Hematopoietic multipotent progenitor cell (in vitro differentiated cells): ENCODE measurements at places on chromosomes 1 and 21.

DNA sequence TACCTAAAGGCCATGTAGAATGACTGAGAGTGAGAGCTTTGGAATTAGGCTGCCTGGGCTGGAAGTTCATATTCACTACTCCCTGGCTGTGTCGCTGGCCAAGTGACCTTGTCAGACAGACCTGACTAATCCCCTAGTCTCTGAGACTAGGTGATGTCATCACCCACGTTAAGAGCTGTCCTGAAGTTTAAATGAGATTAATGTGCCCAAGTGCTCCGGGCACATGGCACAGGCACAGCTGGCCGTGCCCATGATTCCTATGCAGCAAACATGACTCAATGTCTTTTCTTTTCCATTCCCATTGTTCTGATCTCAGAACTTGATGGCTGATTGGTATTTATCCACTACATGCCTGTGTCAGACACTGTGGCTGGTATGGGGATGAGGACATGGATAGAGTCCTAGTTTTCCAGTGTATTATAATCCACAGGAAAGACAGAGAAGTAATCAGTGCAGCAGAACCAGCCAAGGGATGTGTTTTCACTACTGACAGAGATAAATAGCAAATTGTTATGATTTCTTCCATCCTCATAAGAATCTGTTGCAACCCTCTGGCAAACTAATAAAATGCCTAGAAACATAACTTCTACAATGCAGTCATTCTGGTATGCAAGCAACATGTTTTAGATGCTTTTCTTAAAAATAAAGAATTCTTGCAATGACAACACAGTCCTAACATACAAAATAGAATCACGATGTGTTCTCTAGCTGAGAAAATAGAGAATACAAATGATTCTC lies 180.9 kb downstream of the PCP4 start:
- no peak for DNase-seq

- peak; percentile 41 for DNase-seq
Observed at GRCh38 chr1:65209005-65209885, 61.2 kb downstream of the AK4 start.

DNA sequence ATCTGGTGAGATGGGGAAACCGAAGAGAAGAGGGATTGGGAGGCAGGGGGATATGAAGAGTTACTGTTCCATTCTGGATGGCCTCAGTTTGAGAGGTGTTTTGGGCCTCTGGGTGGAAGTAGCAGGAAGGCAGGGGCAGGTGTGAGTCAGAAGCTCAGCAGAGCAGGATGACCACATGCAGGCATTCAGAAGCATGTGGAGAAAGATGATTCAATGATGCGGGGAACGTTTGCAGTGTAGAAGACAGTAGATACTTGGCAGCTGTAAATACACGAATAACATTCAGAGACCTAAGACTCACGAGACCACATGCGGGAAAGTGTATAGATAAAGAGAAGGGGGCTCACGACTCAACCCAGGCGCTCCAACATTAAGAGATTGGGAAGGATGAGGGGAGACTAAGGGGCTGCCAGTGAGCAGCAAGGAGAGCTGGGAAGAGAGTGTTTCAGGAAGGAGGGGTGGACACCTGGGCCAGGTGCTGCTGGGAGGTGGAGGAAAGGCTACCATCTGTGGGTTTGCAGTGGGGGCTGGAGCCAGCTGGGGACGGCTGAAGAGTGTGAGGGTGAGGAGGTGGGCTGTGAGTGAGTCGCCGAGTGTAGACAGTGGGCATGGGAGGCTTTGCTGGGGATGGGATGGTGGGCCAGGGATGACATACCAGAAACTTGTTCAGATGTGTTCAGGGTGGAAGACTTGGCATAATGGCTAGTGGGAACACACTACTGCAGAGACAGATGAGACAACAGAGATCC lies 5.8 kb upstream of the EPS8L3 start:
- DNase-seq: no peak

DNA sequence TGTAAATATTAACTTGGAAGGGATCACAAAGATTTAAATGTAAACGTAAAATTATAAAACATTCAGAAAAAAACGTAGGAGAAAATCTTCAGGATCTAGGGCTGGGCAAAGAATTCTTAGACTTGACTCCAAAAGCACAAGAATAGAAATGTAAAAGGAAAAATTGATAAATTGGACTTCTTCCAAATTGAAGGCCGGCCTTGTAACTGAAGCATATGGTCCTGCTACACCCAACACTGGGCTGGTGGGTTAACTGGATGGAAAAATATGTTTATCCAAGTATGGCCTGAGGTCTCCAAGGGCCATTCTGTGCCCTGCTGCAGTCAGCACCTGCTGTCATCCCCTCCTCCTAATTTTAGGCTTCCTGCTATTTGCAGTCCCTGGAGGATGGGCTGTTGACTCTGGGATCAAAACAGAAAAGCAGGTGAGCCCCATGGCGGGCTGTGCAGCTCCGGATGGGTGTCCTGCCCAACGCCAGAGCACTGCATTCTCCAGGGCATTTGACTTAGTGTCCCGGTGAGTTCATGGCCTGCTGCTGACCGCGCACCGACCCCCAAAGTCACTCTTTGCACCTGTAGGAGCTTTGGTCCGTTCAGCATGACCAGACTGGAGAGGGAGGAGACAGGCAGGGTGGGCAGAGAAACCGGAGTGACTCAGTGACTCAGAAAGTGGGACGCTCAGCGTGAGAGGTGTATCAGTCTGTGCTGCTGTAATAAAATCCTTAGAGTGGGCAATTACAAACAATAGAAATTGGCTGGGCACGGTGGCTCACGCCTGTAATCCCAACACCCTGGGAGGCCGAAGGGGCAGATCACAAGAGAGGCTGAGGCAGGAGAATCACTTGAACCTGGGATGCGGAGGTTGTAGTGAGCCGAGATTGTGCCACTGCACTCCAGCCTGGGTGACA lies 6.1 kb upstream of the AIRE start:
- DNase-seq: no peak

GRCh38 chr21:43307677-43308070 lies 119.3 kb downstream of the SIK1 start:
- no peak for DNase-seq

GRCh38 chr21:45788637-45789506 lies 145.3 kb downstream of the PCBP3 start:
- no peak for DNase-seq

- no peak for DNase-seq
Observed at GRCh38 chr1:44013949-44014348, 17.3 kb downstream of the SLC6A9 start.

- DNase-seq: no peak
Observed at GRCh38 chr1:85576642-85577418, 3.7 kb upstream of the CCN1 start.

GRCh38 chr1:118944133-118944532 lies 44.0 kb downstream of the TBX15 start:
- no peak for DNase-seq

- DNase-seq: no peak
Observed at GRCh38 chr1:111234258-111234657, 6.7 kb downstream of the CHI3L2 start.

GRCh38 chr1:230043081-230043480 lies 24.0 kb upstream of the GALNT2 start:
- no peak for DNase-seq

- no peak for DNase-seq
Observed at GRCh38 chr1:100422065-100422464, 69.8 kb downstream of the CDC14A start.

GRCh38 chr1:209884665-209885117 lies 53.3 kb upstream of the SYT14 start:
- DNase-seq: no peak

GRCh38 chr1:214417545-214418210 lies 133.7 kb downstream of the PTPN14 start:
- DNase-seq: no peak

GRCh38 chr21:33207449-33208149 lies 22.1 kb upstream of the IFNAR2 start:
- DNase-seq: no peak

DNA sequence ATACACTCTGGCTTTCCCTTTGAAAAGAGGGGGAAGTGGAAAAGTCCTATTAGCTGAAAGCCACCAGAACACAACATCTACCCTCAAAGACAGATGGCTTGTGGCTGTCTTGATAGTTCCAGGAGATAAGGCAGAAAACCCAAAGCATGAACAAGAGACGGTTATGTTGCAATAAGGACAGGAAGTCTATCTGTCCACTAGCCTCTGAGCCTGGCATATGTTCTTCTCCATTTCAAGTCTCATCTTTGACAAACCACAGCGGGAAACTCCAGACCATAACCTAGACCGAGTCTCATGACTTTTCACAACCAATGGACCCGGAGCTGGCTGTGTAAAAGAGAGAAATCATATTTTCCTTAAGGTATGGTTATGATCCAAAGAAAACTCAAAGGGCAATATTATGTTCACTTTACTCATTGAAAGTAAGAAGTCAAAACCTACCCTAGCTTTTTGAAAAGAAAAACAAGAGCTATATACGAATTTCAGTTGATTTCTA lies 33.8 kb downstream of the DUSP10 start:
- DNase-seq: peak; percentile 98

DNA sequence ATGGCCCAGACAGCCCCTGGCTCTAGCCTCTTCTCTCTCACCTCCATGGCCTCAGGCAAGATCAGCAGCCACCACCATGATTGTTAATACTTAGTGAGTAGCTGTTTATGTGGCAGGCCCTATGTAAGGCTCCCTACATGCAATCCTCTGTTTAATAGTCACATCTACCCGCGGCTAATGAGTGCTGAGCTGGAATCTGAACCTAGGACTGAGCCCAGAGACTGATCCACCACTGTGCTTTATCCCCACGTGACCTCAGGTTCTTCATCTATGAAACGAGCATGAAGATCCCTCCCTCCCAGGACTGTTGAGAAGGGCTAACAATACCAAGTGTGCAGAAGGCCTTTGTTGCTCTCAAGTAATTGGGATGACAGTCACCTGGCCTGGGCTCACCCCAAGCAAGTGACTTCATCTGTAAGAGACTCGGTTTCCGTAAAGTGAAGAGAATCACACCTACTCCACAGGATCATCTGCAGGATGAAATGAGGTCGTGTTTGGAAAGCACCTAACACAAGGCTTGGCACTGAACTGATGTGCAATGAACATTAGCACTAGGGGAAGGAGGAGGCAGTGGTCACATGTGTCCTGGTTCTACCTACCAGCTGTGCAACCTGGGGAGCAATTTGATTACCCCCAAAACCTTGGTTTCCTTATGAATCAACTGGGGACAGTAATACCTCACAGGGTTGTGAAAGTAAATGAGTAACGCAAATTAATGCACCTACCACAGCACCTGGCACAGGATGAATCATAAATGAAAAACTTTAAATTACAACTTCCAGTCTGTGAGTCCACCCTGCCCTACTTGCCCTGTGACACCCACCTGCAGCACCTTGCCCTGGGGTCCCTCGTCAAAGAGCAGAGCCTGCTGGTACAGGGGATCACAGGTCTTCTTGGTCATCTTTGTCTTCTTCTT lies 37.2 kb downstream of the RIMS3 start:
- no peak for DNase-seq

- DNase-seq: no peak
Observed at GRCh38 chr1:183609313-183609712, 19.1 kb upstream of the NCF2 start.

DNA sequence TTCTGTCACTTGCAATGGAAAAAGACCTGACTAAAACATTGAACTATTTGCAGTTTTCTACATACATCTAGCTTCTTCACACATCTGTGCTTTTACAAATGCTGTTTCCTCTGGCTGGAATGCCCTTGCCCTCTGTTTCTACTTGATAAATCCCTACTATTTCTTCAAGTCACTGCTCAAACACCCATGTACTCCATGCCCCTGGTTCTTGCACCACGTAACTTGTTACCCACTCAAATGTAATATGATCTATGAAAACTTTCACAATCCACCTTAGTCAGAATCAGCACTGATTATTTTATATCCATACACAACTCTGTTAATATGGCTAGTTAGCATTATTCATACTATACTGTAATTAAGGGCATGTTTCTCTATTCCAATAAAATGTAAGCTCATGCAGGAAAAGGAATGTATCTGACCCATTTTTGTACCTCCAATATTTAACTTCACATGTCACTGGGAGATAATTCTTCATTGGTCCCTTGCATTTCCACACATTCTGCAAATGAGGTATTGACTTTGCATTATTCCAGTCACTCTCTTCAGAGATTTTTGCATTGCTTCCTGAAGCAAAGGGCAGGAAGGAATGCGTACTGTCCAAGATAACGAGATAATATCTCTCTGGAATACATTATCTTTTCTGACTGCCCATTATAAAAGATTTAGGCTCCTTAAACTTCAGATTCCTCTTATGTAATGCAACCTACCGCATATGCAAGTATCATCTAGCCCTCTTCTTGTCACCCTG lies 158.3 kb downstream of the COL24A1 start:
- DNase-seq: no peak

GRCh38 chr21:32099812-32100416 lies 178.9 kb downstream of the MIS18A start:
- DNase-seq: no peak

DNA sequence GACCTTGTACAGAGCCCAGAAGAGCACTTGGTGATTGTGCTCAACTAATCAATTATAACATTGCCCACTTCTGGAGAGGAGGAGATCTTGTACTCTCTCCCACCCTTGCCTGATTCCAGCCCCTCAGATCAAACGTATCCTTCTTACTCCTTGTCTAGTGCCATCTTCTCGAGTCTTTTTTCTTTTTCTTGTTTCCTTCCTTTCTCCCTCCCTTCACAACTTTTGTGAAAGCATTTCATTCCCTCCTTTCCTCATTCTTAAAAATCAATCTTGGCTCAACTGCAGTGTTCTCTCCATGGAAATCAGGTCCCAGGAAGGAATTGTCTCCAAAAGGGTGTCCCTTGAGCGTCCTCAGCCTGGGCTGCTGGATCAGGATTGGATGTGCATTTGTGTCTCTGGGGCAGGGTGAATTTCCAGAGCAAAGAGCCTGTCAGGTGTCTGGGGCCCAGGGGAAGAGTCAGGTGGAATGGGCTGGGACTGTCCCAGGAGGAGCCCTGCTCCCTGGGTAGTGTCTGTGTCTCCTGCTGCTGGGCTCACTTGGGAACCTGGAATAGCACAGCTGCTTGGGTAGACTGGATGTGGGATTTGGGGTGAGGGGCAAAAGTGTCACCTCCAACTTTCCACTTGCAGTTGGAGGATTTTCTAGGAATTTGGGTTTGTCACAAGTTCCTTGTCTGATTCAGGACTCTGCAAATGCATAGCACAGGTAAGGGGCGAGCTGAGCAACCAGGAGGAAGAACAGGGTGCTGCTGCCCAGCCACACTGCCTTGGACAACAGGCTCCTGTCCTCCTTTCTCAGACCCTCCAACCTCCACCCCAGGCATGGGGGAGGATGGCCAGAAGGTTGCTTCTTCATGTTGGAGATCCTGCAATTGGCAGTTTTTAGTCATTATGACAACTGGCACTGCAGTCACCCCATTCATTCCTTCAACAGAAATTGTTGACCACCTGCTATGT lies 3.3 kb downstream of the SOX13 start:
- DNase-seq: no peak

GRCh38 chr1:231317306-231318014 lies 20.2 kb downstream of the EXOC8 start:
- no peak for DNase-seq

- no peak for DNase-seq
Observed at GRCh38 chr1:46749921-46750404, 31.0 kb upstream of the EFCAB14 start.

GRCh38 chr1:163063610-163064009 lies 5.6 kb upstream of the RGS4 start:
- no peak for DNase-seq

GRCh38 chr1:83555871-83556270 lies 443.1 kb downstream of the TTLL7 start:
- no peak for DNase-seq
